Hematopoietic multipotent progenitor cell treated with erythropoietin and hydrocortisone succinate and interleukin-3 and kit ligand, for 15 days (in vitro differentiated cells): ENCODE measurements at places on chromosomes 2 and 18.

DNA sequence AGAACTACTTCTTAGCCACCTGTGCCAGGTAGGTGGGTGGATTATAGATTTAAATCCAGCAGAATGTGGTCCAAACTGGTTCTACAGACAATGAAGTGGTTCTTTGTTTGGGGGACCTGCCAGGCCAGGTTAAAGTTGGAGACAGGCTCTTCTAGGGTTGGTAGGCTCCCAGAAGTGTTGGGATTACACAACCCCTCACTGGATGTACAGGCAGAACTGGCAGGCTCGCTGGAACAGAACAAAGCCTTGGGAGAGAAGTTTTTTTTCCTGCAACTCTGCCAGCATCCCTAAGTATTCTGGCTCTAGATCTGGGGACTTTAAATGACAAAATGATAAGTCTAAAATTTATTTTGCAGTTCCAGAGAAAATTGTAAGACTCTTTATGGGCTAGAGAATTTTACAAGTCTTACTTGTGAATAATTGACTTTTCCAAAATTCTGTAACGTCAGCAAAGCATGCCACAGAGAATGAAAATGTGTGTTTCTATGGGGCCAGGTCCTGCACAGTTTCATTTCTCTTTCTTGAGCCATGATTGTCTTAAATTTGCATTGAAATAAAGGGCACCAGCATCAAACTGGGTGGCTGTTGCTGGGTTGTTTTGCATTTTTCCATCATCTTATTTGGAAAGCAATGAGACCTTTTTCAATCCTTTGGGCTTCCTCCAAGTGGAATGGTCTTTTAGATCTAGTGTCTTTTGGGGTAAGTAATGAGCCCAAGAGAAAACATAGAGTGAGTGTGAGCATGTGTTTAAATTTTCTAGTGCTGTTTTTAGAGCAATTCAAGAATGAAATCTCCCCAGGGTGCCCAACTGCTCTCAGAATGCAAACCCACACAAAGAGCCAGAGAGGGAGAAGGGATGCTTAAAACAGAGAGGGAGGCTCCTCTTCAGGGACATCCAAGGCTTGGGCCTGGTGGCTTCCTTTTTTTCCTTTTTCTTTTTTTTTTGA lies 32.4 kb upstream of the ATL2 start:
- no peak for DNase-seq

DNA sequence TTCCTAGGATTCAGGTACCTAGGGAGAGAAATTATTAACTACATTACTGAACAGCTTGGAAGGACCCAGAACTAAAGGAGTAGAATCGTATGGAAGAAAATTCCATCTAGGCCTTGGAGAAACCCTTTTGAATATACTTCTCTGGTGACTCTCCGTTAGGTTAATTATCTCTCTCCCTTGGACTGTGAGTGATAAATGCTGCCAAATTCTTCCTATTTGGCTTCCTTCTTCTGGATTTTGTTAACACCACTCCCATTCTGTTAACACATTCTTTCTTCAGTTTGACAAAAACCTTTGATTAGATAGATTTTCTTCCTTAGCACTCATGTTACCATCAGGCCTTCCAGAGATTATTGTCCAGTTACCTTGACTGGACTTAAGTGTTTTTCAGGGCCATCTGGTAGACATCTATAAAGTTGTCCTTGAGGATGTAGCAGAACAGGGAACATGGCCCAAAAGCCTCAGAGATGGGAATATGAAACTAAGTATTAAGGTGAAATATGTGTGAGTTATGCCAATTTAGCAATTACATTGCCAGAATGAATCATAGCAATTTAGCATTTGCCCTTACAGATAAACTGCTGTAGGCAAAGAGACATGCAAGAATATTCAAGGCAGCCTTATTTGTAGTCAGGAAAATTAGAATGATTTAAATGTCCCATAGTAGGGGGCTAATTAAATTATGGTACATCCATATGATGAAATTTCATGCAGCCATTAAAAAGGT lies 6.7 kb downstream of the CYP27A1 start:
- DNase-seq = no peak

GRCh38 chr2:192314800-192315481 lies 120.2 kb upstream of the TMEFF2 start:
- DNase-seq = no peak

GRCh38 chr2:124027182-124027581 lies 2.1 kb downstream of the CNTNAP5 start:
- peak; percentile 23 for DNase-seq

DNA sequence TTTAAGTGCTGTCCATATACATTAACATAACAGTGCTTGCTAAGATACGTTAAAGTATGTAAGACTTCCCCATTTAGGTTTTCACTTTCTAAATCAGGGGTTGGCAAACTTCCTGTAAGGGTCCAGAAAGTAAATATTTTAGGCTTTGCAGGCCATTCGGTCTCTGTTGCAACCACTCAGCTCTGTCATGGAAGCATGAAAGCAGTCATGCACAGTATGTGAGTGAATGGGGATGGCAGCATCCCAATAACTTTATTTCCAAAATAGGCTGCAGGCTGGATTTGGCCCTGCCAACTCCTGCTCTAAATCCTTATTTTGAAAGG lies 128.7 kb downstream of the PLA2R1 start:
- no peak for DNase-seq

GRCh38 chr2:43898134-43898837 lies 59.5 kb downstream of the ABCG8 start:
- DNase-seq = no peak

- DNase-seq = no peak
Observed at GRCh38 chr18:39672171-39672570, 2106.6 kb upstream of the CELF4 start.

- no peak for DNase-seq
Observed at GRCh38 chr18:57629422-57629821, 7.8 kb upstream of the NARS1 start.

DNA sequence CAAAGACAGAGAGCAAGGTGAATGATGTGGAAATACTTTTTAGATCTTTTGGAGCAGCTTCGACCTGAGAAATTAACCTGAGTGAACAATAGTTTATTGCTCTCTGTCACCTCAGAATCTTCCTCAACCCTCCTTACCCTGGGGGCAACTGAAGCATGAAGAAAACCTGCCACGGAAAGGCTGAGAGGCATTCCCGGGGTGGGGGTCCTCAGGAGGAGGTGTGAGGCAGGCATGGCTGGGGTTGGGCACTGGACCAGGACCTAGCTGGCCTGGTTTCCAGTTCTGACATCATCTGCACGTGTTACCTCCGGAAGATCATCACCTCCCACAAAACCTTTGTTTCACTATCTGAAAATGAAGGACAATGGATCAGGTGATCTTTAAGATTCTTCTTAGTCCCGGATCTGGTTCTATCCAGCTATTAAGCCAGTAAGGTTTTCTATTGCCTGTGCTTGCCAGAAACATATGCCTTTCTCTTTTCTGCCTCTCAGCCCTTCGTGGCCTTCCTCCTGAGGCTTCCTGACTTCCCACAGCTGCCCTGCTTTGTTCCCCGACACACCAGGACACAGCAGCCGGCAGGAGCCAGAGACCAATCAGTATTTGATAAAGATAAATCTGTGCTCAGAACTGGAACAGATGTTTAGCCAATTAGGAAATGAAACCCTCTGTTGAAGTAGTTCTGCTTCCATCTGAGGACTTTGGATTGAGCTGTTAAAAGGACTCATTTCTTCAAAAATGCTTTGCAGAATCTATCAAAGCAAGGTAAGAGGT lies 232.5 kb downstream of the TDRD15 start:
- no peak for DNase-seq
